ENCODE measurements at places on chromosomes 2 and 18.

- H3K4me3 ChIP-seq, result peak within 1 kb of the TSS; percentile 55
- peaks cover 100% of the 10 kb centered on the region for H3K27me3 ChIP-seq
- DNase-seq, result peak; percentile 76
- peaks cover 47% of the 10 kb centered on the region for H3K4me1 ChIP-seq
- no peak within 1 kb of the TSS for H3K27ac ChIP-seq
- H3K36me3 ChIP-seq, result no peaks in the 10 kb centered on the region
Measured at GRCh38 chr2:176187899-176188773, at the start of gene HOXD1. Gene HOXD1 (plus strand): TSS chr2:176188668. CDS start chr2:176188802, 134 bp downstream.

DNA sequence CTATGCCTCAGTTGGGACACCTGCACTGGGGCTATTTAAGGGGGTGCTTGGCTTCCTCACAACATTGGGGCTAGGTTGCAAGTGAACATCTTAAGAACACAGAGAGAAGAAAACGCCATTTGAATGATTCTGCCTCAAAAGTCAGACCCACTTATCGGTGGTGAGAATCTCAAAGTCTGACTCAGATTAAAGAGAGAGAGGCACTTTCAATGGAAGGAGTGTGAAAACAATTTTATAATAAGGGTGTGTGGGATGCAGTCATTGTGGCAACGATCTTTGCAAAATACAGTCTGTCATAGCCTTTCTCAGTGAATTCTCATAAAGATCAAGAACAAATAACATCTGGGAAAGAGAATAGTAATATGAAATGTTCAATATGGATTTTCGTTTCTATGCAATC is 41.8 kb downstream of the CCDC102B start:
- no peaks in the 10 kb centered on the region for H3K27me3 ChIP-seq
- no peak overlapping the region for H3K4me3 ChIP-seq
- H3K4me1 ChIP-seq, result 0 out of 2 replicates have a peak, but pooled peaks cover 6% of the 10 kb centered on the region
- DNase-seq, result no peak

DNA sequence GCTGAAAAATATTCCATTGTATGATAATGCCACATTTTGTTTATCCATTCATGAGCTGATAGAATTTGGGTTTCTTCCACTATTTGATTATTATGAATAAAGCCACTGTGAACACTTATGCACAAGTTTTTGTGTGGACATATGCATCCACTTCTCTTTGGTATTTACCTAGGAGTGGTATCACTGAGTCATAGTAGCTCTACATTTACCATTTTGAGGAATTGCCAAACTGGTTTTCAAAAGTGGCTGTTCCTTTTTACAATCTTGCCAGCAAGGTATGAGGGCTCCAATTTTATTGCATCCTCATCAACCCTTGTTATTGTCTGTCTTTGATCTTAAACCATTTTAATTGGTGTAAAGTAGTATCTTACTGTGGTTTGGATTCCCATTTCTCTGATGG is 13.3 kb upstream of the EHBP1 start:
- no peaks in the 10 kb centered on the region for H3K36me3 ChIP-seq
- no peak for DNase-seq
- H3K27ac ChIP-seq, result no peak overlapping the region
- H3K27me3 ChIP-seq, result no peaks in the 10 kb centered on the region

- no peaks in the 10 kb centered on the region for H3K36me3 ChIP-seq
- DNase-seq, result no peak
- H3K4me1 ChIP-seq, result peaks cover 40% of the 10 kb centered on the region
- no peaks in the 10 kb centered on the region for H3K27me3 ChIP-seq
Measured at GRCh38 chr18:3649633-3650426, 199.9 kb downstream of the TGIF1 start.

GRCh38 chr2:108182489-108182888 is 57.3 kb upstream of the SULT1C3 start:
- H3K36me3 ChIP-seq, result no peaks in the 10 kb centered on the region
- peak; percentile 91 for DNase-seq
- no peak overlapping the region for H3K4me3 ChIP-seq
- H3K4me1 ChIP-seq, result no peaks in the 10 kb centered on the region
- no peaks in the 10 kb centered on the region for H3K27me3 ChIP-seq

- no peaks in the 10 kb centered on the region for H3K4me1 ChIP-seq
- no peaks in the 10 kb centered on the region for H3K36me3 ChIP-seq
- DNase-seq, result no peak
- H3K27ac ChIP-seq, result no peak overlapping the region
- no peaks in the 10 kb centered on the region for H3K27me3 ChIP-seq
Measured at GRCh38 chr2:40758401-40759155, 306.7 kb upstream of the SLC8A1 start.

DNA sequence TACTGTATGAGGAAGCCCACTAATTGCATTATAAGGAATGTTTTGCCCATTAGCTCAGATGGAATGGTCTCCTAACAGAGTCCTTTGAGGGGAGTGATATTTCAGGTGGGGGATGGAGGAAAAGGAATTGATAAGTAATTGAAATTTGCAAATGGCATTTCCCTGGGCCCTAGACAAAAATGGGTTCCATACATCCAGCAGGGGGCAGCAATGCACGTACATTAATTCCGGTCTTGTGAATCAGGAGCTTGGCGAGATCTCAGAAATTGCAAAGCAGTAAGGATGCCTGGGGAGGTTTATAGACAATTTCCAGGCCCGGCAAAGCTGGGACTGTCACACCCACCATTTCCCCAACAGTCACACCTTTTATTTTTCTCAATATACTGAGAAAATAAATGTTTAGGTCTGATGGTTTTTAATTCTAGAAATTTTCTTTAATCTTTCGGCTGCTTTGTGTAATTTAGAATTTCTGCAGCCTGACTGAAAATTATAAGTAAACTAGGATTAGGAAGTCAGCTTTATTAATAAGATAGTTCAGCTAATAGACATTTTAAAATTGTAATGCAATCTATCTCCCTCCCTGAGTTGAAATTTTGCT is 122.8 kb downstream of the LYPD1 start:
- no peaks in the 10 kb centered on the region for H3K27me3 ChIP-seq
- no peaks in the 10 kb centered on the region for H3K36me3 ChIP-seq
- H3K4me3 ChIP-seq, result no peak overlapping the region
- no peak overlapping the region for H3K27ac ChIP-seq

DNA sequence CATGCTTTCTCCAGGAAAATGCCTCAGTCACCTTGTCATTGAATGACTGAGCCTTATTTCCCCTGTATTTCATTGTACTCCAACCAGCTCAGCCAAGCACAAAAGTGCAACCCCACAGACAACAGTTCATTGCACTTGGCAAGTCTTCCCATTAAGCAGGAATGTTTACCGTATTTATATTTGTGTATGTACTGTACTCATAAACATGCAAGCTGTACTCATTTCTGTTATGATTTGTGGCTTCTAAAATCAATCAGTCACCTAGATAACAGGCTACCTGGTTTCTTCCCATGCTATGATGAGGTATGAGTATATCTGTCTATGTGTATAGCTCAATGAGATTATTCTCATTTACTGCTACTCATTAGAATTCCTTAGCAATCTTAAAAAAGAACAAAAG is 505.5 kb upstream of the FAM98A start:
- no peak overlapping the region for H3K27ac ChIP-seq
- no peaks in the 10 kb centered on the region for H3K36me3 ChIP-seq
- H3K4me3 ChIP-seq, result no peak overlapping the region
- no peaks in the 10 kb centered on the region for H3K4me1 ChIP-seq
- no peak for DNase-seq
- no peaks in the 10 kb centered on the region for H3K27me3 ChIP-seq

DNA sequence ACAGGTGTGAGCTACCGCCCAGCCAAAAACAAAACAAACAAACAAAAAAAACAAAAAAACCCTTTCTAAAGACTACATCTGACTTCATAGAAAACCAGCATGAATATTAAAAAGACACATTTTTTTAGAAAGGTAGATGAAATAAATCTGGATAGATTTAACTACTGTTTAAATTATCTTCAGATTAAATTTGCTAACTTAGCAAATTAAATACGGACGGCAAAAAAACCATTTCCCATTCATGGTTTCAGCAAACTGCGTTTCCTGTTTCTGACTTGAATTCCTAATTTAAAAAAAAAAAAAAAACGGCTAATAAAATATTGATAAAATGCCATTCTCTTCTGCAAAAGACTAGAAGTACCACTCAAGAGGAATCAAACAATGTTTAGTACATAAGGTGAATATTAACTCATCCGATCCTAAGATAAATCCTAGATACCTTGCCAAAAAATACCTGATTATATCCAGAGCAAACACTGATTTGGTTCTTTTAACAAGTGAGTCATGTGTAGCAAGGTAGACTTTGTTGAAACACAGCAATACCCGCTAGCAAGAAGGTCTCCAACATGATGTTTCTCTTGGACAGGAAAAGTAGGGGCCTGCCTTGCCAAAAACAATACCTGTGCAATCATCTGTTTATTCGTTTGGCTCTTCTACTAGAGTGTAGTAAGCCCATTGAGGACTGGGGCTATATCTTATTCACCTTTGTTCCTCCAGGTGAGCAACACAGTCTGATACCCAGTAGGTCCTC is 96.2 kb downstream of the BARD1 start:
- no peaks in the 10 kb centered on the region for H3K27me3 ChIP-seq
- no peak overlapping the region for H3K4me3 ChIP-seq
- DNase-seq, result no peak
- H3K27ac ChIP-seq, result no peak overlapping the region
- no peaks in the 10 kb centered on the region for H3K4me1 ChIP-seq

- no peaks in the 10 kb centered on the region for H3K36me3 ChIP-seq
- H3K27me3 ChIP-seq, result no peaks in the 10 kb centered on the region
- no peak for DNase-seq
- no peak overlapping the region for H3K4me3 ChIP-seq
- no peak overlapping the region for H3K27ac ChIP-seq
- no peaks in the 10 kb centered on the region for H3K4me1 ChIP-seq
Measured at GRCh38 chr18:45100321-45101105, 419.8 kb downstream of the SETBP1 start.

DNA sequence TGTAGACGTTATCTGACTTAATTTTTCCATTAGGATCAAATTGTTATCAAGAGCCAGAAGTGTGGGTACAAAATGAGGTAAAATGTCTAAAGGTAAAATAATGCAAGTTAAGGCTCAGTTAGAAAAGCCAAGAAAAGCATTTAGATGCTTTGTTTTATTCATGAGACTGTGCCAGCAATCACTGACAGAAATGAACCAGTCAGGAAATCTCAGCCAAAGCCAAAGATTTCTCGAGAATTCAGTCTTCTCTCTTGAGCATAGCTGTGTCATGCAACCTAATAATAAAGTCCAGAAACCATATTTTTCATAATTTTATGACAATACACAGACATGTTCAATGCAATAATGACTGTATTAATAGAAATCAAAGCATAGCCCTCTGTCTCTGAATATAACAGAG is 43.5 kb upstream of the ZNF397 start:
- H3K4me3 ChIP-seq, result no peak overlapping the region
- H3K36me3 ChIP-seq, result no peaks in the 10 kb centered on the region
- H3K4me1 ChIP-seq, result peaks cover 12% of the 10 kb centered on the region
- DNase-seq, result no peak
- no peak overlapping the region for H3K27ac ChIP-seq

Data from GM23338 (cell line).